Umbilical cord (tissue), 2 donors: ENCODE measurements at places on chromosomes 3 and 15. TPM values are rescaled to one million over a fixed set of nuclear protein-coding genes. Genes with fewer than 3 reads are reported as not detected.

Gene DOCK3
- total RNA-seq, result 0.72 TPM

GRCh38 chr15:74041777-74042435 lies 40.4 kb downstream of the GOLGA6A start:
- no peak for DNase-seq

DNA sequence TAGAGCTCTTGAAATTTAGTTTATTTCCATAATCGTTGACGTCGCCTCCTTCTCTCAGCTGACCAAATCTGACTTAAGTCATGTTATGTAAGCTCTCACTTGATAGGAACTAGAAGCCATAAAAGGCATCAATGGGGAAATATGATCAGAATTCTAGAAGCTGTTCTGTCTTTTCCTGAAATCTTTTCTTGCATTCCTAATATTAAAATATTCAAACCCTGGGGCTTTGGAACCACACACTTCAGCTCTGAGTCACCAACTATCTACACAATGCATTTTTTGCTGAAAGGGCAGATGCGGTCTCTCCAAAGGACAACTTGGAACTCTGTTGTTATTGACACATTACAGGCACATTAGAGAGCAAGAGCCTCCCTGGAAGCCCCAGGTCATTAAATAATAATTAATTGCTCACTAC lies 91.3 kb downstream of the LARS2 start:
- peak; percentile 61 for DNase-seq

DNA sequence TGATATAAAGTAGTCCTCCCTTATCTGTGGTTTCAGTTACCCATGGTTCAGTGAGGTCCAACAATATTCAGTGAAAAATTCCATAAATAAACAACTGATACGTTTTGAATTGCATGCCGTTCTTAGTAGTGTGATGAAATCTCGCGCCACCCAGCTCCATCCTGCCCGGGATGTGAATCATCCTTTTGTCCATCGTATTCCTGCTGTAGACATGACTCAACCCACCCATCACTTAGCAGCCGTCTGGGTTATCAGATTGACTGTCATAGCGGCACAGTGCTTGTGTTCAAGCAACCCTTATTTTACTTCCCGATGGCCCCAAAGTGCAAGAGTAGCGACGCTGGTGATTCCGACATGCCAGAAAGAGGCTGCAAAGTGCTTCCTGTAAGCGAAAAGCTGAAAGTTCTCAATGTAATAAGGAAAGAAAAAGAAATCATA lies 48.0 kb upstream of the MEX3B start:
- DNase-seq, result no peak

GRCh38 chr15:27937851-27938250 lies 161.3 kb downstream of the OCA2 start:
- no peak for DNase-seq

DNA sequence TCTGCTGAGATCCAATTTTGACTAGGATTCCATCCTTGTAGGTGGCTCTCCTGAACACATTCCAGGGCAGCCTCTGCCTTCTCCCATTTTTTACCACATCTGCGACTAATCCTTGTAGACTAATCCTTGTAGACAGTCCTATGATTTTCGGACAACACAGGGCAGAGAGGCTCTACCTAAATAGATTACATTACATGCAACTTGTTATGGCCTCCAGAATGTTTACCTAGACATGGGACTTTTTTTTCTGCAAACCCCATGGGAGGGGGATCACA lies 239.3 kb upstream of the WNT5A start:
- DNase-seq, result no peak
